ENCODE measurements at places on chromosomes 13 and 19.

DNA sequence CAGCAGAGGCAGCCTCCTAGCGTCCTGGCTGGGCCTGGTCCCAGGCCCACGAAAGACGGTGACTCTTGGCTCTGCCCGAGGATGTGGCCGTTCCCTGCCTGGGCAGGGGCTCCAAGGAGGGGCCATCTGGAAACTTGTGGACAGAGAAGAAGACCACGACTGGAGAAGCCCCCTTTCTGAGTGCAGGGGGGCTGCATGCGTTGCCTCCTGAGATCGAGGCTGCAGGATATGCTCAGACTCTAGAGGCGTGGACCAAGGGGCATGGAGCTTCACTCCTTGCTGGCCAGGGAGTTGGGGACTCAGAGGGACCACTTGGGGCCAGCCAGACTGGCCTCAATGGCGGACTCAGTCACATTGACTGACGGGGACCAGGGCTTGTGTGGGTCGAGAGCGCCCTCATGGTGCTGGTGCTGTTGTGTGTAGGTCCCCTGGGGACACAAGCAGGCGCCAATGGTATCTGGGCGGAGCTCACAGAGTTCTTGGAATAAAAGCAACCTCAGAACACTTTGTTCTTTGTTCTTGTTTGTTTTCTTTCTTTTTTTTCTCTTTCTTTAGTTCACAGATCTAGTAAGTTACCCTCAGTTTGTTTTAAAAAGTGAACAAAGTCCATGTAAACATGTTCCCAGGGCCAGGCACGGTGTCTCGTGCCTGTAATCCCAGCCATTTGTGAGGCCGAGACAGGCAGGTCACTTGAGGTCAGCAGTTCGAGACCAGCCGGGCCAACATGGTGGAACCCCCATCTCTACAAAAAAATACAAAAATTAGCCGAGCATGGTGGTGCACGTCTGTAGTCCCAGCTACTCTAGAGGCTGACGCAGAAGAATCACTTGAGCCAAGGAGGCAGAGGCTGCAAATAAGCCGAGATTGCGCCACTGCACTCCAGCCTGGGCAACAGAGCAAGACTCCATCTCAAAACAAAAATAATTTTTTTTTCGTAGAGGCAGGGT lies 10.2 kb downstream of the ANGPTL4 start:
- DNase-seq = no peak

DNA sequence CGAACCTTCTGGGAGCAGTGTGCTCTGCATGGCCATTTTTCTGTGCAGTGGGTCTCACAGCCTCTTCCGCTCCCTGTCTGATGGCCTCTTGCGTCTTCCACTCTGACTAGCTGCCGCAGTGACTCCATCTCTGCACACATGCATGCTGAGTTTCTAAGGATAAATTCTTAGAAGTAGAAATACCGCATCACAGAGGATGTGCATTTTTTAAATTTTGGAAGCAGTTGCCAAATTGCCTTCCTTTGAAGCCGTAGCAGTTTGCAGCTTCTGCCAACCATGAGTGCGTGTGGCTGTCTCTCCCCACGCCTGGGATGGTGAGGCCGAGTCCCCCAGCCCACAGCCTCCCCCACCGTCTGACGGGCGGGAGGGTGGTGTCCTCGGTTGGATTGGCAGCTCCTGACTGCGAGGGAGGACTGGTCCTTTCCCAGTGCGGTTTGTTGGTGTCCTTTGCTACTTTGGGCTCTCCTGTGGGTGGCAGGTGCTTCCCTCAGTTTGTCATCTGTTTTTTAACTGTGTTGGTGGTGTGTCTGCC lies 9.8 kb downstream of the FZR1 start:
- DNase-seq = no peak

GRCh38 chr19:48836089-48837017 lies at the start of gene HSD17B14:
TSS of gene HSD17B14 (minus strand) at chr19:48836491. CDS start at chr19:48836411, 80 bp downstream.
- no peak for DNase-seq

- DNase-seq = no peak
These were observed 493.6 kb downstream of the FOXO1 start for GRCh38 chr13:40172878-40173277.

GRCh38 chr13:76717092-76717491 lies 169.1 kb downstream of the KCTD12 start:
- no peak for DNase-seq

DNA sequence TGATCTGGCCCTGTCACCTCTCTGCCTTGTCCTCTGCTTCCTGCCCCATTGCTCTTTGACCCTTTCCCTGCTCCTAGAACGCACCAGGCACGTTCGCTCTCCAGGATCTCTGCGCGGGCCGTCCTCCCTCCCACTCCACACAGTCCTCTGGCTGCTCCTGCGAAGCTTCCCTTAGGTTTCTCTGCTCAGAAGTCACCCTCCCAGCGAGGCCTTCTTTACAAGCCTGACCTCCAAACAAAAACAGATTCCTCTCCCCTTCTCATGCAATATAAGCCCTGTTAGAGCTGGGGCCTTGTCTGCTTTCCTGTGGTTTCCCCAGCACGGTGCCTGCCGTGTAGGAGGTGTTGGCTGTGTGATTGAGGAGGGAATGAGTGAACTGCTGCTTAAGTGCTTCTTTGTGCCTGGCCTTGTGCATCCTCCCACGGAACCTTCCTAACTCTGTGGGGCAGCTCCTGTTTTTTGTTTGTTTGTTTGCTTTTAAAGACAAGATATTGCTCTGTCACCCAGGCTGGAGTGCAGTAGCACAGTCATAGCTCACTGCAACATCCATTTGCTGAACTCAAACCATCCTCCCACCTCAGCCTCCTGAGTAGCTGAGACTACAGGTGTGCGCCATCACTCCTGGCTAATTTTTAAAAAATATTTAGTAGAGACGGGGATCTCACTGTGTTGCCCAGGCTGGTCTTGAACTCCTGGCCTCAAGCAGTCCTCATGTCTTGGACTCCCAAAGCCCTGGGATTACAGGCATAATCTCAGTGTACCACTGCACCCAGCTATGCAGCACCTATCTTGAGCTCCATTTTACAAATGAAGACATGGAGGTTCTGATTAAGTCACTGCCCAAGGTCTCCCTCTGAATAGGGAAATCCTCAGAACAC lies 82.0 kb downstream of the SIPA1L3 start:
- DNase-seq = peak; percentile 90

- DNase-seq = no peak
These were observed 19.0 kb downstream of the MAN2B1 start for GRCh38 chr19:12647490-12648071.

- DNase-seq = no peak
These were observed 31.9 kb downstream of the SLC25A42 start for GRCh38 chr19:19095691-19096090.

- no peak for DNase-seq
These were observed 399.0 kb upstream of the KLF12 start for GRCh38 chr13:74533226-74533625.

DNA sequence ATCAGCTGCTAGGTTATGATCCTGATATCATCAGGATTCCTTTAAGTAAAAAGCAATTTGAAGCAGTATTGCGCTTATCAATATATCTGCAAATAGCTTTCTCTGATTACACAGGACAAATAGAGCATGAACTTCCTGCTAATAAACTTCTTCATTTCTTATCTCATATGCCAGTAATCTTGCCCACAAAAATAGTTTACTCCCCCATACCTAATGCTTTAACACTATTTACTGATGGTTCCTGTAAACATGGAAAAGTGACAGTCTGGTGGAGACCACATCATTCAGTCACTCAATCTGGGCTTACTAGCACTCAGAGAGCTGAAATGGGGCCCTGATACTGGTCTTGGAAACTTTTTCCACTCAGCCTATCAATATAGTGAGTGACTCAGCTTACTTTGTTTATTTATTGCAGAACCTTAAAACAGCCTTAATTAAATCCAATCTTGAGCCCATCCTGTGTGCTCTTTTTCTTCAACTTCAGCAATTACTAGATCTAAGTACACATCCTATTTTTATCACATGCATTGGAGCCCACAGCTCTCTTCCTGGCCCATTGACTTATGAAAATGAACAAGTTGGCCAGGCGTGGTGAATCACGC lies 1464.3 kb downstream of the UQCRFS1 start:
- DNase-seq = no peak

DNA sequence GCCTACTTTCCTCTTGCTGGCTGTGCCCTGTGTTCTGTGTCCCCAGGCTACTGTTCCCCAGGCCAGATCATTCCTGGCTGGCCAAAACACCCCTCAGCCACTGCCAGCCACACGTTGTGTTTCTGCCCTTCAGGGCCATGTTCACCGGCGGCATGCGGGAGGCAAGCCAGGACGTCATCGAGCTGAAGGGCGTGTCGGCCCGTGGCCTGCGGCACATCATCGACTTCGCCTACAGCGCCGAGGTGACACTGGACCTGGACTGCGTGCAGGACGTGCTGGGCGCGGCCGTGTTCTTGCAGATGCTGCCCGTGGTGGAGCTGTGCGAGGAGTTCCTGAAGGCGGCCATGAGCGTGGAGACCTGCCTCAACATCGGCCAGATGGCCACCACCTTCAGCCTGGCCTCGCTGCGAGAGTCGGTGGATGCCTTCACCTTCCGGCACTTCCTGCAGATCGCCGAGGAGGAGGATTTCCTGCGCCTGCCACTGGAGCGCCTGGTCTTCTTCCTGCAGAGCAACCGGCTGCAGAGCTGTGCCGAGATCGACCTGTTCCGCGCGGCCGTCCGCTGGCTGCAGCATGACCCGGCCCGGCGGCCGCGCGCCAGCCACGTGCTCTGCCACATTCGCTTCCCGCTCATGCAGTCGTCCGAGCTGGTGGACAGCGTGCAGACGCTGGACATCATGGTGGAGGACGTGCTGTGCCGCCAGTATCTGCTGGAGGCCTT lies 15.8 kb upstream of the CRTC1 start:
- no peak for DNase-seq

DNA sequence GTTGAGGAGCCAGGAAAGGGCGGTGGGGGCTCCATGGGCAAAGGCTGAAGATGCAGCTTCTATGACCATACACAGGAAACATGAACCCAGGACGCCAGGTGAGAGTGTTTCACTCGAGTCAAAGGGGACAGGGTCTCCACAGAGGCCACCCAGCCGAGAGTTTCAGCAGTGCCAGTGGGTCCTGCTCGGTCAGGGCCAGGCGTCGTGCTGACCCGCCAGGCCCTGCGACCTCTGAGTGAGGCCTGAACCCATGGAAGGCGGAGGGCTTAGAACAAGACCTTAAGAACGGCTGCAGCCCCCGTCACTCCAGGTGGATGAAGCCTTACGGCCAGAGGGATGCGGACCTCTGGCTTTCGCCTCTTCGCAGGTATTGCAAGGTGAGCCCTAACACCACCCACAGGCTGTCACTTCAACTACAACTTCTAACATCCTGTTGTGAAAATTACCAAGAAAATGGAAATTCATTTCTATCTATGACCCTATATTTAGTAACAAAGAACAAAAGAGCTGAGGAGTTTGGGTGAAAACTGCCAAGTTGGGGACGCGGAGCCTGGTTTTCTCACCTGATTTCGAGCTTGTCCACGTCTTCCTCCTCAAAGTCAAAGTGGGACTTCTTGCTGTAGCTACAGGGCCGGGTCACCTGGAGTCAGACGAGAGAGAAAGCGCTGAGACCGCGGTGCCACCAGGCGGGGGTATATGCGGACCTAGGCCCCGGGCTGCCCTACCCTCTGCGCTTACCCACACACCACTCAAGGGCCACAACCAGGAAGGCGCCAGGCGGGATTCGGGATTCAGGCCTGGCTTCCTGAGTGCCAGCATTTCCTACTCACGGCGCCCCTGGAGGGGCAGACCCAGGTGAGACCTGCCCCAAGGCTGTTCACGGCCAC lies 50.1 kb upstream of the C13orf46 start:
- no peak for DNase-seq

DNA sequence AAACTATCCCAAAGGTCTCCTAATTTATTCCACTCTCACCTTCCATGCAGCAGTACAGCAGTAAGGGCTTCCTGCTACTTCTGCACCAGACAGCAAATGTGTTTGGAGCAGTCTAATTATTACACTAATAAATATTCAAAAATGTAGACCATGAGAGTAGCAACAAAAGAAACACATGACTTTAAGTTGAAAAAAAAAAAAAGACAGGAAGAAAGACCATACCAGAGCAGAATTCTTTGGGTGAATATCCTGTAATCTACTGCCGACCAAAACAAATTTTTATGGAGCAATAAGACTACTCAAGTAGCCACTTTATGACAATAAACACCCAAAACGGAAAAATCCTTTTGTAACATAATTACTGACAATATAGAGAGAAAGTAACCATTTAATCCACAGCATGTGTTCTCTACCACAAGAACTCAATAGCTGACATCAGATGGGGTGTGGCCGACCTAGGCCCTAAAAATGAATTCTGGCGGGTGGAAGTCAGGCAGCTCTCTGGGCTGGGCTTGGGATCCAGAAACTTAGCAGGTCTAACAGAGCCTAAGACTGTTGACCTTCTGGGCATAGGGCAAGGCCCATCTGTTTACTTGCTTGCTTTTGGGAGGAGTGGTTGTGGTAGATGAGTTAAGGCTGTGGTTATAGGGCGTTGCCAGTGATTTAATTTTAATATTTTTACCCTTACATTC lies 4.6 kb downstream of the KLF12 start:
- no peak for DNase-seq

DNA sequence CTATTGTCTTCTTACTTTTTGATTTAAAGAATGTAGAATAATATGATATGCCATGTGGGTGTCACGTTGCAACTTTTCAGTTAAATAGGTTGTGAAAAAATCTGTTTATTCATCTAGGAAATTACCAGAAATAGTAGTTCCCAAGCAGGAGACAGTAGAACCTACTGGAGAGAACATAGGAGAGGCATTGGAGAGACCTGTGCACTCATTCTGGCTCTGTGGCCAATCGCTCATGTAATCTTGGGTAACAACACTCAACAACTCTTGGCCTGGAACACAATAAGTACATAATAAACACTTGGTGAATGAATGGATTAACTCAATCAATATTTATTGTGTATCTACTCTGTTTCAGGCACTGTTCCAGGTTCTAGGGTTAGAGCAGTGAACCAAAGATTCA lies 35.3 kb downstream of the EDNRB start:
- DNase-seq = no peak

DNA sequence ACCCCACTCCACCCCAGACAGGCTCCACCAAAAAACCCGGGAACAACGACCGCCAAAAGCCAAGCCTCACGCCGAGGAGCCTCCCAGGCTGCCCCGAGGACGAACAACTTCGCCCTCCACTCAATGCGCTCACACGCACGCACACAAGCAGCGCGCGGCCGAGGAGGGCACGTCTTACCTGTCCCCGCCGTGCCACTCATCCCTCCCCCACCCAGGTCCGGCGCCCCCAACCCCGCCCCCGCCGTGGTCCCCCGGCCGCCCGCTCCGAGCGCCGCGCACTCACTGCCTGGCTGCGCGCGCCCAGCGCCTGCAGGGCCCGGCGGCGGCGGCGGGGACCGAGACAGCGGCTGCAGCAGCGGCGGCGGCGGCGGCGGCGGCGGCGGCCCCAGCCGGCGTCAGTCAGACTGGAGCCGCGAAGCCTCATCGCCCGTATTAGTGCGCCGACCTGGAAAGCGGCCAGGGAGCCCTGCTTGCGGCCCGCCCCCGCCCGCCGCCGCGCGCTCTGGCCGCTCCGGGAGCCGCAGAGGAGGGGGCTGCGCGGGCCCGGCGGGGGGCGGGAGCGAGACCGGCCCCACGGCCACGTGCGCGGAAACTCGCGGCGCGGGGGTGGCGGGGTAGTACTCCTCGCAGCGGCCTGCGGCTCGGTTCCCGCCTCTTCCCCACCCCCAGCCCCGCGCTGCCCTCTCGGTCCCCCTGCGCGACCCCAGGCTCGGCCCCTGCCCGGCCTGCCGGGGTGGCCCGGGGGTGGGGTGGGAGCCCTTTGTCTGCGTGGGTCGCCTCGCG lies at the start of gene SMAD9:
TSS of gene SMAD9 (minus strand) at position 406 of the 783 bp plus-strand sequence. CDS start 40,549 bp downstream, outside the sequence.
- peak; percentile 34 for DNase-seq

Measured in KBM-7 (cell line).